ENCODE measurements at places on chromosomes 7 and 10.
A peak's percentile ranks its signal among the peaks of the same experiment; 100 is the strongest.

- peak; percentile 87 for DNase-seq
Measured at GRCh38 chr10:70858759-70859158, 29.6 kb downstream of the PCBD1 start.

- no peak for DNase-seq
Measured at GRCh38 chr7:151088856-151089699, 2.8 kb downstream of the AGAP3 start.

GRCh38 chr10:33010132-33011037 lies 52.4 kb upstream of the ITGB1 start:
- peak; percentile 20 for DNase-seq

DNA sequence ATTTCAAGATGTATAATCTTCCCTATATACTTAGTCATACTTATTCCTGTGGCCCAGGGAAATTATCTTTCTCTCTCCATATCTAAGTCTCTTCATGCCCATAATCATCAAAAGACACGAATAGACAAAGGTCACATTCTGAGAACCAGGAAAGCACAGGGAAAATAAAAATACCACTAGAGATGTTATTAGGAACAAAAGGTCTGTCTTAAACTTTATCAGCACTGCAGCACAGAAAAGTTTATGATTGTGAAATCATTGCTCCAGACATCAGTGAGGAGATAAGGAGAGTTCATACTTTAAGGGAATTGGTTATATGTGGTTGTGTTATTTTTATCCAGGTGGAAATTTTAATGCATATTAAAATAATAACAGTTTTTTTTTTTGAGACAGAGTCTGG lies 974.6 kb upstream of the CELF2 start:
- DNase-seq: no peak

DNA sequence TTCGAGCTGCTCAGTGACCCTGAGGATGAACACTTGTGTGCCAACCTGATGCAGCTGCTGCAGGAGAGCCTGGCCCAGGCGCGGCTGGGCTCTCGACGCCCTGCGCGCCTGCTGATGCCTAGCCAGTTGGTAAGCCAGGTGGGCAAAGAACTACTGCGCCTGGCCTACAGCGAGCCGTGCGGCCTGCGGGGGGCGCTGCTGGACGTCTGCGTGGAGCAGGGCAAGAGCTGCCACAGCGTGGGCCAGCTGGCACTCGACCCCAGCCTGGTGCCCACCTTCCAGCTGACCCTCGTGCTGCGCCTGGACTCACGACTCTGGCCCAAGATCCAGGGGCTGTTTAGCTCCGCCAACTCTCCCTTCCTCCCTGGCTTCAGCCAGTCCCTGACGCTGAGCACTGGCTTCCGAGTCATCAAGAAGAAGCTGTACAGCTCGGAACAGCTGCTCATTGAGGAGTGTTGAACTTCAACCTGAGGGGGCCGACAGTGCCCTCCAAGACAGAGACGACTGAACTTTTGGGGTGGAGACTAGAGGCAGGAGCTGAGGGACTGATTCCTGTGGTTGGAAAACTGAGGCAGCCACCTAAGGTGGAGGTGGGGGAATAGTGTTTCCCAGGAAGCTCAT lies 1.1 kb downstream of the DDIT4 start:
- DNase-seq: peak; percentile 17

DNA sequence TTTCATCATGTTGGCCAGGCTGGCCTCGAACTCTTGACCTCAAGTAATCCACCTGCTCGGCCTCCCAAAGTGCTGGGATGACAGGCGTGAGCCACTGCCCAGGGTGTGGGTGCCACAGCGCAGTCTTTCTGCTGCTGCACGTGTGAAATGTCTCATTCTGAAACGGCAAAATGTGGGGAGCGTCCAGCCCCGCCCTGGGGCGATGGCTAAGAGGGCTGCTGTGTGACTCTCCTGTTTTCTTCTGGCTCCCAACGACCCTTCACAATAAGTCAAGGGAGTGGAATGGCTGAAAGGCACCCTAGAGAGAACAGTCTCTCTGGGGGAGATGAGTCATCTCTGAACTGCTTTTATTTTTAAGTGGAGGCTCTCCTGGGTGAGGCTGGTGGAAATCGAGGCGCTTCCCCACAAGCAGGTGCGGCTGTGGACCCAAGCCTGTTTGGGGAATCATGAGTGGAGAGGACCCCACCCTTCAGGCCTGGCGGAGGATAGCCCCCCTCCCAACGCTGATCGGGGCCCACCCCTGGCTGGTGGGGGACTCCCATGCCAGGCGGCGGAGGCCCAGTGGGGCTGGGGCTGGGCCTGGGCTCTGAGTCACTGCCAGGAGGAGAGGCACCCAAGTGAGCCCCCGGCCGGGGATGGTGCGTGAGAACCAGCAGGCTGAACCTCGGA lies 18.0 kb downstream of the ADAP1 start:
- DNase-seq: no peak

DNA sequence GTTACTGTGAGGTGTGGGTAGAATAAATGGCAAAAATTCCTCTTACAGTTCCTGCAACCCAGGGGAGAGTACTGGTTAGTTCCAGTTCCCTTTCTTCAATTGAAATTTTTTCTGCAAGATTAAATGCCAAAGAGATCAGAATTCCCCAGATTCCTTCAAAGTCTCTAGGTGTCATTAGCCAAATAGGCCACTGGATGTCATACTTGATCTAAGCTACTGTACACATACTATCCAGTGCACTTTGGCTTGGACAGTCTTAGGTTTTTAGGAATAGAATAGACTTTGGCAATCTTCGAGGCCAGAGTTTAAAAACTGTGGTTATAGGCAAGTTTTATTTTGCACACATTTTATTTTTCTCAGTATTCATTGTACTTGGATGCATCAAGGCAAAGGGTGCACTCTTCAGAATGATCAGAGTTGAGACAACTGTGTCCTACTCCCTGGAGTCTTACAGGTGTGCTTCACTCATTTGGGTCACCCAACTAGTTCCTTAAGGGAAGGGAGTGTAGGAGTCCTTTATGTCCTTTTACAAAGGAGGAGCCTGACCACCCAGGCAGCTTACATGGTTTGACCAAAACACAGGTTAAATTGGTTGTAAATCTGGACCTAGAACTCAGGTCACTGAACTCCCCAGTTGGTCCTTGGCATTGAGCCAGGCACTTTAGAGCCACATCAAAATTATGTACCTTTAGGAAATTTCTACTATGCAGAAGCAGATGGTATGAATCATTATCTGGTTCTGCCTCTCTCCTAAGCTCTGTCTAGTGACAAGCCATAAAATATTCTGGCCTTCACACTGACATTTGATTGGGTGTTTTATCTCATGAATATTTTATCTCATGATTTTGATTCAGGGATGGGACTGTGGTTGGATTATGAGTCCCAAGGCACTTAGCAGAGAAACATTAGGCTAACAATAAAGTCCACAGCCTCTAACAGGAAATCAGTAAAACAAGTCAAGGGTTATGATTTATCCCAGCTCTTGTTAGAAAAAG lies 49.5 kb downstream of the ASAH2B start:
- DNase-seq: peak; percentile 6

GRCh38 chr7:127900732-127901685 lies 130.2 kb downstream of the LRRC4 start:
- no peak for DNase-seq

GRCh38 chr7:60706-61105 lies 131.7 kb upstream of the FAM20C start:
- no peak for DNase-seq

DNA sequence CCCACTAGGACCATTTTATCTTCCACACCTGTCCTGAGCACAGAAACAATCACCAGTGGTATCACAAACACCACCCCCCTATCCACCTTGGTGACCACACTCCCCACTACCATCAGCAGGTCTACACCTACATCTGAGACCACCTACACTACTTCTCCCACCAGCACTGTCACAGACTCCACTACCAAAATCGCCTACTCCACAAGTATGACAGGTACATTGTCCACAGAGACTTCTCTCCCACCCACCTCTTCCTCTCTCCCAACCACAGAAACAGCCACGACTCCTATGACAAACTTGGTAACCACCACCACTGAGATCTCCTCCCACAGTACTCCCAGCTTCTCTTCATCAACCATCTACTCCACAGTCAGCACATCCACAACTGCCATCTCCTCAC lies 3.3 kb downstream of the MUC3A start:
- DNase-seq: no peak

Data from SK-N-DZ (cell line).